Activated CD8-positive, alpha-beta memory T cell treated with anti-CD3 and anti-CD28 coated beads, Interleukin-2, amount 50 U/mL, for 48 hours (primary cell): ENCODE measurements at places on chromosomes 7 and 10.
A peak's percentile ranks its signal among the peaks of the same experiment; 100 is the strongest.

DNA sequence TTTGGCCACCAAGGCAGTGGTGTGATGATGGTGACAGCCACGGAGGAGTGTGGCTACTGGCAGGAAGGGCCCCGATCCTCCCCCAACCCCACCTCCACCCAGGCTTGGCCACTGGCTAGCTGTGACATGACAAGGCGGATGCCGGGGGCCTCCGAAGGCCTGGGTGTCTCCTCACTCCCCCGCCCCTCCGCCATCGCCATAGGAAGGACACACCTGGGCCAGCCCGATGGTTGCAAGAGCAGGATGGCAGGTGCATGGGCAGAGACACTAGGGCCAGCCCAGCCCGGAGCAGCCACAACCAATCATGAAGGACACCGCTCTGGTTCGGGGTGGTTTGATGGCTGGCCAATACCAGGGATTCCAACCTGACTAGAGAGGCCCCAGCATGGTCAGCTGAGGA, 81.0 kb downstream of the PTPRN2 start:
- no peak for DNase-seq

DNA sequence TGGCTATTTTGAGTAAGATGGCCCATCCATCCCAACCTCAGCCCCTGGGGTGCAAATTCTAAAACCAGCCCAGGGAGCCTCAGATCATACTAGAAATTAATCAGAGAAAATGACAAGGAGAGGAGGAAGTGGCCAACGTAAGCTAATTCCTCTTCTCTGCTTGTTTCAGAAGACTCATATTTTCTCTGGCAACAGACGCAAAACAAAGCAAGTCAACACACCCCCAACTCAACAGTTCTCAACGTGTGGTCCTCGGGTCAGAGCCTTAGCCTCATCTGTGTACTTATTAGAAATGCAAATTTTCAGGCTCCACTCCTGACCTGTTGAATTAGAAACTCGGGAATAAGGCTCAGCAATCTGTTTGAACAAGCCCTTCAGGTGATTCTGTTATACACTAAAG, 413.9 kb upstream of the AUTS2 start:
- DNase-seq: no peak

GRCh38 chr7:123888192-123888591, 36.8 kb upstream of the SPAM1 start:
- no peak for DNase-seq

DNA sequence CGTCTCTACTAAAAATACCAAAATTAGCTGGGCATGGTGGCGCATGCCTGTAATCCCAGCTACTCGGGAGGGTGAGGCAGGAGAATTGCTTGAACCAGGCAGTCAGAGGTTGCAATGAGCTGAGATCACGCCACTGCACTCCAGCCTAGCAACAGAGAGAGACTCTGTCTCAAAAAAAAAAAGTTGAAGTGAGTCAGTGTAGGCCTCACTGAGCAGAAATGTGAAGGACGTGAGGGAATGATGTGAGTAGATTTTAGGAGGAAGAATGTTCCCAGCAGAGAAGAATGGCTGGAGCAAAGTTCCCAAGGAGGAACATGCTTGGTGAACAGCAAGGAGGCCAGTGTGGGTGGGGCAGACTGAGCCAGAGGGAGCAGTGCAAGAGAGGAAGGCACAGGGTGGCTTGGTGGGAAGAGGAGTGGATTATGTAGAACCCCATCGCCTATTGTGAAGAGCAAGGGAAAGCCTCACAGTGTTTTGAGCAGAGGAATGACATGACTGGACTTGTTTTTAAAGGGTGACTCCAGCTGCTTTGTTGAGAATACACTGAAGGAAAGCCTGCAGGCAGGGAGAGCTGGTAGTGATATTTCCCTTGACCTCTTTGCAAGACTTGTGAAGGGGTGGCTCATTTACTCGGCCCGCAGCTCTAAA, 708.7 kb downstream of the SUGCT start:
- no peak for DNase-seq

DNA sequence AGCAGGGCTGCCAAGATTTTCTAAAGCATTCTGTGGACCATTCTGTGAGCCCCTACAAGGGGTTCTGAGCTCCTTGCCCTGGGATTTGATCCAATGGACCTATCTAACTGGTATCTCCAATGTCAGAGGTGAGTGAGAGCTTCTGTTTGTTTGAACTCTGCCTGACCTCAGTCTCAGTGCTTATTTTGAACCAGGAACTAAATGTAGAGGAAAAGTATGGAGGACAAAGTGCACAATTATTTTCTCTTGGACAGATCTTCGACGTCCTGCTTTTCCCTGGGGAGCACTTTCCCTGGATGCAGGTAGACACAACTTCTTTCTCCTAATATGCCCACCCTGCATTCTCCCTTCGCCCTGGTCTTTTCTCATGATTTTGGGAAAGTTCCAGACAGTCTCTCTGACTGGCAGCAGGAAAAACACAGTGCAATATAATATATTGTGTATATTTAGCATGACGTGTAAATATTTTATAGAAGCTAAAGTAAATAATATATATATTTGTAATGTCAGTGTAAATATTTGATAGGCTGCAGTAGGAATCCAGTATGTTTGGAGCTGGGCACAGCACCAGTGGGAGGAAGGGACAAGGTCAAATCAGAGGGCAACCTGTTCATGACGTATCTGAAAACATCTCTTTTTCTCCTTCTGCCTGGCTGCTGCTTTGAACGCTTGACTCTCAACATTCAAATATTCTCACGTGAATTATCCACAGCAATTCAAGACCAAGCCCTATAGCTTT, 184.0 kb upstream of the LYZL1 start:
- DNase-seq: no peak

DNA sequence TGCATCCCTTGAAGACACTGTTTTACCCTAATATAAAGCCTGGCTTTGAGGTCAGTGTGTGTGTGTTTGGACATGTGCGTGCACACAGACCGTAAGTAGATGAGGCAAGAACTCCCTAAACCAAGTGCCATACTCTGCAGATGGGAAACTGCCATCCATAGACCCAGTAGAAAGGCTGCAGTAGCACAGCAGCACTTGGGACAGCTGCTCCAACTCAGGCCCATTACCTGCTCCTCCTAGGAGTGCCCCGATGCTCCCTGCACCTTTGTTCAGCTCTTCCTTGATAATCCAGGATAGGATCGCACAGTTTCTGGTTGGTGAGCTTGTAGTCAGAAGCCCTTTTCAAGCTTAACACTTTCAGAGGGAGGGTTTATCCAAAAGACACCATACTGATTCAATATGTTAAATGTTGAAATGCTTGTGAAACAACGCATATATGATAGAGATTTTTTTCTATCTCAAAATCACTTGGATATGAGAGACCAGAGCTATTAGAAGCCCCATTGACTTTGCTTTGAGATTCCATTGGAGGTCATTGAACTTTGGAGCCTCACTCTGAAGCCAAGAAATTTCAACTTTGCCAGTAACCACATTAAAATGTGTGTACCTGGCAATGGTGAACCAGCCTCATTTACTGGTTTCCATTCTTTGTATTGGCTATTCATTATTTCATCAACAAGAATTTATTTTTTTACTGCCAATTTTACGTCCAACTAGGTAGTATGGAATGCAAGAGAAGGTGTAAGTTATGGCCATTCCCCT, 757.0 kb upstream of the GALNT17 start:
- DNase-seq: no peak

GRCh38 chr7:35351466-35351865, 97.6 kb upstream of the TBX20 start:
- DNase-seq: no peak

DNA sequence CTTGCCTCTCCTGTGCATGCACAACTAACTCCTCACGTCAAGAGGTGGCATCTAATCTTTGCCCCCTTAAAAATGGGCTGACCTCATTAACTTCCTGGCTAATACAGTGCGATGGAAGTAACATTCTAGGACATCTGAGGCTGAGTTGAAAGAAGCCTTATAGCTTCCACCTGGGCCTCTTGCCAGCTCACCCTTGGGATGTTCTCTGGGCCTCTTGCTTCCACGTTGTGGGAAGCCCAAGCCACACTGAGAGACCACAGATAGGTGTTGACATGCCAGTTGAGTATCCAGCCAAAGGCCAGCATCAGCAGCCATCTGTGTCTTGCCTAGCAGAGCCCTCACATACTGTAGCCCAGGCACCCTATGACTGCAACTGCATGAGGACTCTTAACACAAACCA, 60.8 kb upstream of the GDF10 start:
- DNase-seq: no peak

- DNase-seq: peak; percentile 89
These were observed 7.6 kb upstream of the ORAI2 start for GRCh38 chr7:102425639-102426267.

GRCh38 chr10:84588971-84589370, 260.6 kb downstream of the CCSER2 start:
- no peak for DNase-seq

GRCh38 chr10:34206935-34207268, 608.2 kb downstream of the PARD3 start:
- DNase-seq: no peak

DNA sequence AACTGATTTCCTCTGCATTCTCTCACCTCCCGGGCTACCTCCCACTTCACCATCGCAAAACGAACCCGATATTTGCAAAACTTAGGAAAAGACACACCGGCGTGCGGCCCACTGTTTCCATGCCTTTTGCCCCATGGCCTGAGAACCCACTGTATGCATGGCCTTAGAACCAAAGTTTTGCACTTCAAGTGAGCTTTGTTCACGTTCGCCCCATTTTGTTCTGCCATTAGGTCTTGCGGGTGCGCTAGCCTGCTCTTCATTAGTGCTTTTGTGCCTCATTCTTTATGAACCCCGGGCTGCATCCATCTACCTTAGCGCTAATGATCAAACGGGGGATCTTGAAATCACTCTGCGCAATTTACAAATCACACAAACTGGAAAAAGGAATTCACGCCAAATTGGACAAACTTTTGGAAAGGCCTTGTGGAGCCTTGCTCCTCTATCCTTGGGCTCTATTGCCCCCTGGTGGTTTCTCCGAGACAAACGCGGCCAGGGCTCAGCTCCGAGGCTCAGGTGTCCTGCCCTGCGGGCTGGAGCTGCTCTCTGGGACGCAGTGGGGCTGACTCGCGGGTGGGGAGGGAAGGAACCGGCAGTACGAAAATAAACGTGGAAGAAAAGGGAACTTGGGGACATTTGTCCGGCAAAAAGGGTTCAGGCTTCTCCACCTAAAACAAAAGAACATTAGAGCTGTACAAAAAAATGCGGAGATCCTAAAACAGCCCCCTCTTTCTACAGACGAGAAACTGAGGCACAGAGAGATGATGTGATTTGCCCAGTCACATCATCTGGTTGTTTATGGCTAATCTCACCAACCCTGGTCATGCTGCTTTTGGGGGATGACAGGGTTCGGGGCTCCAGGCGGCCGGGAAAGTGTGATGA, 300.4 kb upstream of the NFE2L3 start:
- peak; percentile 83 for DNase-seq

- no peak for DNase-seq
These were observed 9.7 kb upstream of the AKR1C2 start for GRCh38 chr10:5013385-5013784.

GRCh38 chr7:92633211-92633906, 43.2 kb upstream of the FAM133B start:
- DNase-seq: no peak

- DNase-seq: no peak
These were observed 73.6 kb downstream of the PODXL start for GRCh38 chr7:131482800-131483199.

- no peak for DNase-seq
These were observed 226.3 kb upstream of the ZNF32 start for GRCh38 chr10:43874984-43875383.

DNA sequence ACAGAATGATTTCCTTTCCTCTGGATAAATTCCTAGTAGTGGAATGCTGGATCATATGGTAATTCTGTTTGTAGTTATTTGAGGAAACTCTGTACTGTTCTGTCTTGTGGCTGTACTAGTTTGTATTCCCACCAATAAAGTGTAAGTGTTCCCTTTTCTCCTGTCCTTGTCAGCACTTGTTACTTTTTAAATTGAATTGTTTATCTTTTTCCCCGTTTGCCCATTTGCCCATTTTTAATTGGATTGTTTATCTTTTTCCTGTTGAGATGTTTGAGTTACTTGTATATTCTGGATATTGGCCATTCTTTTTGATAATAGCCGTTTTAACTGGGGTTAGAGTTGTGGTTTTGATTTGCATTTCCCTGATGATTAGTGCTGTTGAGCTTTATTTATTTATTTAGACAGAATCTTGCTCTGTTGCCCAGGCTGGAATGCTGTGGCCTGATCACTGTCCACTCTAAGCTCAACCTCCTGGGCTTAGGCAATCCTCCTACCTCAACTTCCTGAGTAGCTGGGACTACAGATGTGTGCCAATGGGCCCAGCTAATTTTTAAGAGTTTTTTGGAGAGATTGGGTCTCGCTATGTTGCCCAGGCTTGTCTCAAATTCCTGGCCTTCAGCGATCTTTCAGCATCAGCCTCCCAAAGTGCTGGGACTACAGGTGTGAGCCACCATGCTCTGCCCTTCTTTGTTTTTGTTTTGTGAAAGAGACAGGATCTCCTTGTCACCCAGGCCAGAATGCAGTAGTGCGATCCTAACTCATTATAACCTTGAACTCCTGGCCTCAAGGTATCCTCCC, 23.0 kb downstream of the BMPR1A start:
- no peak for DNase-seq
